ENCODE measurements at places on chromosomes 13 and 19.

DNA sequence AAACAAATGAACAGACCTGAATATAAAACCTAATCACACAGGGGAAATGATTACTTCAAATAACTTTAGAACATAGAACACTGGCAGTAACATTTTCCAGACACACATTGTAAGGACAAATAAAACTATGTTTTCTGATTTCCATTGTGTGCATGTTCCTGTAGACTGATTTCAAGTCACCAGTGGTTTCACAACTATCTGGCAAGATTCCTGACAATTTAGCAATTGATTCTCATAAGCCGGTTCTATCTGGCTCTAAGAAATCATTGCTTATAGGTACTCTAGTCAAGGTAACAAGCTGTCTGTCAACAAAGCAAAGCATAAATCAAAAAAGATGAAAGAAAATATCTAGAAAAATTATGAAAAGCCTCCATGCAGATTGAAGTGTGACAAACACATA, 19.6 kb upstream of the PCCA start:
- no peak for DNase-seq

GRCh38 chr13:98652721-98653462, 76.0 kb upstream of the STK24 start:
- DNase-seq, result no peak

DNA sequence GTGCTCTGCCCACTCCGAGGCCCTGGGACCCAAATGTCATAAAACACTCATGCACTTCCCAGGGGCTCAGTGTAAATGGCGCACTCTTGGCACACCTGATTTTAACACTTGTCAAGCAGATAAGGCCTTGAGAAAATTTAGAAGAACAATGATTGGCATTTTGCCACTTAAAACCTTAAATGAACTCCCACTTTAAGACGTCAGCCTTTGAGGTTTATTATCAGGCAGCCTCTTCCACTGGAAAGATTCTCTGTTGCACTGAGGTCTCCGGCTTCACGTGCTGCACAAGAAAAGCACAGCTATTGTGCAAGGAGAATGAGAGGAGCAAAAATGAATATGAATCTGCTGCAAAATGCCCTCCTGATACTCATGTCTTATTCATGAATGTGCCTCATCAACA, 38.5 kb upstream of the ATP11A start:
- DNase-seq, result no peak

DNA sequence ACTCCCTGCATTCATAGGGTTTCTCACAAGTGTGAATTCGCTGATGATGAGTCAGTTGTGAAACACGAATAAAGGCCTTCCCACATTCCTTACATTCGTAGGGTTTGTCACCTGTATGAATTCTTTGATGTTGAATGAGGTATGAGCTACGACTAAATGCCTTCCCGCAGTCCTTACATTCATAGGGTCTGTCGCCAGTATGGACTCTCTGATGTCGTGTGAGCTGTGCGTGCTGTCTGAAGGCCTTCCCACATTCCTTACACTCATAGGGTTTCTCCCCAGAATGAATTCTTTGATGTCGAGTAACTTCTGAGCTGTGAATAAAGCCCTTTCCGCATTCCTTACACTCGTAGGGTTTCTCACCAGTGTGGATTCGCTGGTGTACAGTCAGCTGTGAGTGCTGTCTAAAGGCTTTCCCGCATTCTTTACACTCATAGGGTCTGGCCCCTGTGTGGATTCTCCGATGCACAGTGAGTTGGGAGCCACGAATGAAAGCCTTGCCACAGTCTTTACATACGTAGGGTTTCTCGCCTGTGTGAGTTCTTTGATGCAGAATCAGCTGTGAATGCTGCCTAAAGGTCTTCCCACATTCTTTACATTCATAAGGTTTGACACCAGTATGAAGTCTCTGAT, 30.5 kb upstream of the COX7A1 start:
- DNase-seq, result no peak

Measured in CD4-positive, alpha-beta T cell treated with Interleukin-1 beta for 1 hour (primary cell).